ENCODE measurements at places on chromosomes 6 and 20.

DNA sequence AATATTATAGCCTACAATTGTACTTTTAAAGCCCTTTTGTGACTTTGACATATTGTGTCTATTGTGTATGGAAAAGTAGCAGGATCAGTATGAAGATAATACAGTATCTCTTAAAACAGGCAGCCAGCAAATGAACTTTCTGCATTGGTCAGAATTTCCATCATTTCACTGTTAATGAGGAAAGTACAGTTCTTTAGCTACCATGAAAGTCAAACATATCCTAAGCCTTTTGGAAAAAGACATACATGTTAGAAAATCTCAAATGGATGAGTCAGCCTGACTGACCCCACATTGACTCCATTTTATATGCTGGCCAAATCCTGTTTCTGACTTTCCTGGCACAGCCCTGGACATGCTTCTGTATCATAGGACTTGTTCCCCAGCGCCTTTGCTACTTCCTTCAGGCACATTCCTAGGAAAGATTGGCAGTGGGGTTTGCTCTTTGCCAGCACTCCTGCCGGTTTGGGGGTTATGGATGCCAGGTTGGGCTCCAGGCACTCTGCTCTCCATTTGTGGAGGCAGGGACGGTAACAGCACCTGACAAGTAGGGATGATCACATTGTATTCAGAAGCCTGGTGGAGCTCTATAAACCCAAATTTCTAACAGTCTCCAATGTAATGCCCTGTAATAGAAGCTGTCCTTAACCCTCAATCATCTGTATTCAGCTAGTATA, 43.7 kb downstream of the TOP1 start:
- DNase-seq: peak; percentile 86

DNA sequence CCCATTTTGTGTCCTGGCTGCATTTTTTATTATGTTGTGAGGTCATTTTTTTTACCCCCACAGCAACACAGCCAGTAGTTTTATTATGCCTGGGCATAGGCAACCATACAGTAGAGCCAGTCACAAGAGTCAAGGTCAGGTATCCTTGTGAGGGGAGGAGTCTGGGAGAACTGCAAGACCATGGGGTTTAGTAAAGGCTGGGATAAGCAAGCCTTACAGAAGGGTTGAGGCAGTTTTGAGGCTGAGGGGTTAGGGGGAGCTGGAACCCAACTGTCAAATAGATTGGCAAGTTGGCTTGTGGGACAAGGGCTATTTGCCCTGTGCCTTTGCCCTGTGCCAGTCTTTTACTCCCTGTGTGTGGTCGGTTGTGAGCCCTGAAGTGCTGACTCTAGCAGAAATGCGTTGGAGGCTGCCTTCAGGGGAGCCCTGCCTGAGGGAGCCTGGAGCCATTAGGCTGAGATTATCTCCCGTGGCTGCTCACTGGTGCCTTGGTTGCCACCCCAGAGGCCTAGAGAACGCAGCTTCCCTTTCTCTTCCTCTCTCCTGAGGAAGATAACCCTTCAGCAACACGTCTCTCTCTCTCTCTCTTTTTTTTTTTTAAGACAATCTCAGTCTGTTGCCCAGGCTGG, 31.1 kb downstream of the RALY start:
- DNase-seq: no peak

GRCh38 chr6:129989396-129989795, 29.0 kb upstream of the L3MBTL3 start:
- no peak for DNase-seq

DNA sequence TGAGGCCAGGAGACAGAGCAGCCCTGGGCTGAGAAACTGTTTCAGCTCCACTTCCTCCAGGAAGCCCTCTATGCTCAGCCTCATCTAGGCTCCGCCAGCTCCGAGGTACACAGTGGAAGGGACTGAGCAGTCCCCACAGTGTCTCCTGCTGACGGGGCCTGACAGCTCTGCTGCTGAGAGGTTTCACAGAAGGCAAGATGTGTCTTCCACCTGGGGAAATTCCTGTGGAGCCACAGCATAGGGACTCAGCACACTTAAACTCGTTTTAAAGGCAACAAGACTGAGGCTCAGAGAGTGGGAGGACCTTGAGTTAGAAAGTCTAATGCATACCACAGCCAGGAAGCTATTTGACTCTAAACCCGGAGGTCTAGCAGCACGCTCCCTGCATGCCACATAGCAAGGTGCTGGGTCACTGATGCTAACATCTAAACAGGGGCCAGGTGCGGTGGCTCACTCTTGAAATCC, 6.8 kb downstream of the ADA start:
- DNase-seq: no peak

GRCh38 chr6:31877651-31878161, 1.1 kb downstream of the SLC44A4 start:
- DNase-seq: no peak

GRCh38 chr20:44582311-44583025, at the start of gene PKIG:
Gene PKIG, plus strand, starts transcription at chr20:44582579. Its CDS starts 31,978 bp downstream, at chr20:44614557.
- peak; percentile 82 for DNase-seq

- no peak for DNase-seq
Measured at GRCh38 chr6:7451326-7451725, 61.7 kb downstream of the RIOK1 start.

All from HT1080 (cell line).